Inflammatory macrophage (primary cell): ENCODE measurements at places on chromosomes 2 and 18.
A peak's percentile ranks its signal among the peaks of the same experiment; 100 is the strongest.

DNA sequence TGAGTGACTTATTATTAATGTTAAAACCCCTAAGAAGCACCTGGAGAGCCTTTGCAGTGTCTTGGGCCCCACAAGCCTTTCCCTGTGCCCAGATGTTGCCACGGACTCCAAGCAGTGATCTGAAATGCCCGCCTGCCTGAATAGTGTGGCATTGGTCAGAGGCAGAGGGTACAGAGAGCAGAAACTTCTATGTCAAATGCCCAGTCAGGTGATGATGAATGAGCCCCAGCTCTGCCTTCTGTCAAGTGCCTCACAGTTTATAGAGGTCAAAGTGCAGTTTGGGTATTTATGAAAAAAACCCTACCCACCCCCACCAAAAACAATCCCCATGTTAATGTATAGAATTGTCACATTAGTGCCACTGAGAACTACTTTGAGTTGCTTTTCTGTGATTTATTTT is 170.0 kb upstream of the SIX3 start:
- DNase-seq: no peak

DNA sequence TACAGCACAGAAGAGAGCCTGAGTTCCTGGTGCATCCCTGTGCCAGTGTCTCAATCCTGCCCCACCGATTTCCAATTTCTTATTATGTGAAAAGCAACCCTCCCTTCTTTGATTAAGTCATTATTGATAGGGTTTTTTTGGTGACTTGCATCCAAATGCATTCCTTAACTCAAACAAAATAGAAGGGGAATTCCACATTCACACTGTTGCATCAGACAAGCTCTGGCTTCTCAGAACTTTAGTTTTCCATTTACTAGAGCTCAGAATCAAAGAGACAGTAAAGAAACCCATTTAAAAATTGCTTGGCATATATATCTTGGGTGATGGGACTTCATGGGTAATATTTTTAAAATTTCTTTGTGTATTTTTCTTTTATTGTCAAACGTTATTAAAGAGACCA is 13.8 kb upstream of the TMEM200C start:
- no peak for DNase-seq

DNA sequence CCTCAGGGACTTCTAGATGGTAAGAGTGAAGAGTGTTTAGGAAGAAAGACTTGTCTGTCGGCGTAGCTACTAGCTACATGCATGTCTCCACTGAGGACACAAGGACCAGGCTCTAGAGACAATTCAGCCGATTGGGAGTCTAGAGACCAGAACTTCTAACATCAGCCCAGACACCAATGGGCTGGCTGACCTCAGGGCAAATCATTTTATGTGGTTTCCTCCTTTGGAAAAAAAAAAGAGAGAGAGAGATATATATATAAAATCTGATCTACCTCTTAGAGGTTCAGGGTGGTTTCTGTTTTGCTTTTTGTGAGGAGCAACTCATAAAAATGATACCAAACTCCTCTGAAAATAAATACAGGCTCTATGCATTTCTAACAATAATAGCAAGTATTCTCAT is 212.8 kb downstream of the BCL2 start:
- no peak for DNase-seq

DNA sequence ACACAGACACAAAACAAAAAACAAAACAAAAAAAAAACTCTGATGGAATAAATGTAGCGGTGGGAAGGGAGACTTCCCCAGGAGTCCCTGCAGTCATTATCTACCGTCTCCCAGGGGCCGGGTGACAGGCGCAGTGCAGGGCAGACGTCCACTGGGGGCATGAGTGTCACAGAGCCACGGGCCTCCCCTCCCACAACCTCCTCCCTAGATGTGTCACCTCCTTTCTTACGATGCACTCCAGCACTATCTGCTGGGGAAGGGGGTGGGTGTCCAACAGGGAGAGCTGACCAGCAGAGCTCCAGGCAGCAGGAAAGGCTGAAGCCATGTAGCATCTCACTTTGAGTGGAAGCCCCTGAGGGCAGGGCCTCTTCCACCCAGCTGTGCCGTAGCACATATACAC is 84.5 kb downstream of the LONRF2 start:
- peak; percentile 21 for DNase-seq

- DNase-seq: peak; percentile 83
Observed at GRCh38 chr2:85057226-85057962, 75.8 kb upstream of the TCF7L1 start.

DNA sequence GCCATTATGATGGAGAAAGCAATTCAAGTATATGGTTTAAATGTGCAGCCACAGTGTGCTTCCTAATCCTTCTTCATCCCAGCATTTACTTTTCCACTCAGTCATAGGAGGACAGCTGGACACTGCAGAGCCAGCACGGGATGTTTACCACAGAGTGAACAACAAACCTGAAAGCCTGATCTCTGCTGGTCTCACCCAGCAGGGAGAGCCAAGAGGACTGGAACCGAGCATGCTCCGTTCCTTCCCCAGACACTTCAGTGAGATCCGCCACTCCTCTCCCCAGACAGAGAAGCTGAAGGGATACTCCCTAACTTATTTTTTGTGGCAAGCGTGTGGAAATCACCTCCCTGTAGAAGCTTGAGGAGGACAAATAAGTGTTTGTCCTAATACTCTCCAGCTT is 23.2 kb upstream of the GORASP2 start:
- no peak for DNase-seq

DNA sequence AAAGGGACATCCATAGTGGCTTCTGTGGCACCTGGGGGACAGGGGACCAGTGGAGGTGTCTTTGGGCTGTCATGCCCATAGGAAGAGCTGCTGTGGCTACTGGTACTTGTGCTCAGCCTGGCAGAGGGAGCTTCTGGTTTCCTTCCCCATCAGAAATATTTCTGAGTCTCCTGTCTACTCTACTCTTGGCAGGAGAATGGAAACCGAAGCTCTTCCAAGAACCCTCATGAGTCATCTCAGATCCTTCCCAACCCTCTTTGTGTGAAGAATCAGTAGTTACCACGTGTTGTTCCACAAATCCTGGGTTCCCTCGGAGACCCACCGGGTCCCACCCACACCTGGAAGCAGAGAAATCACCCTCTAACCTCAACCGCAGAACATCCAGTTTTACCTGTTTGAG is 234.9 kb downstream of the FHOD3 start:
- DNase-seq: no peak

GRCh38 chr2:120233292-120233691 is 10.1 kb upstream of the TMEM185B start:
- no peak for DNase-seq

- peak; percentile 80 for DNase-seq
Observed at GRCh38 chr2:215724146-215724545, 288.3 kb upstream of the FN1 start.

DNA sequence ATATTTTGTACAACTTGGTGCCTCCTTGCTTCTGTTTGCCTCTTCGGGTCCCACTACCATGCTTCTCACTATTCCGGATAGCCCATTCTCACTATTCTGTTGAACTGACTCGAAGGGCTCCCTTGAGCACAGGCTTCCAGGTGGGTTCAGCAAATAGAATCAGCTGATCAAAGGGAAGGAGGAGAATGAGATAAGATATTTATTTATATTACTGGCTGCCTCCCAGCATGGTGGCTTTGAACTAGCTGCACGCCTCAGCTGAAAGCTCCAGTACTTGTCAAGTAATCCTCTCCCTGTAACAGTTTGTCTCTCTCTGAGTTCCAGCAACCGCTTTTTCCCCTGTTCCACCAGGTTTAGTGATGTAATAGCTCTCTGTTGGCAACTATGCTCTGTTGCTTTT is 187.8 kb upstream of the HNRNPA3 start:
- DNase-seq: no peak

GRCh38 chr18:7760967-7761948 is 194.1 kb downstream of the PTPRM start:
- DNase-seq: no peak

- DNase-seq: no peak
Observed at GRCh38 chr2:26471766-26472706, 5.9 kb downstream of the OTOF start.

DNA sequence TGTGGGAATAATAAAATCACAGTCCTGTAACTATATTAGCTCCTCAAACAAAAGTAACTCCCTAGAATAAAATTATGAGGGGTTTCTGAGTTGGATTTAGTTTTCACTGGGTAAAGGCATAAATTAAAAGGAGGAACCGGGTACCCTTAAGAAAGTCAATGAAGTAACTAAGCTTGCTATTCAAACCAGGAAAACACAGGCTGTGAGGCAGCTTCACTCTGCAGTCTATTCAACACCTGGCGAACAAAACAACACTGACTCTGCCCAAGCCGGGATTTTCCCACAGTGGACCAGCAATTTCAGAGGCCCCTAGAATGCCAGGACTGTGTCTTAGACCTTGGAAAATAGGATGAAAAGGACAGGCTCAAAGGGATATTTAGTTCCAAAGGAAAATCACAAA is 24.6 kb upstream of the CREB1 start:
- no peak for DNase-seq

- no peak for DNase-seq
Observed at GRCh38 chr2:236246711-236247246, 17.4 kb downstream of the ASB18 start.

DNA sequence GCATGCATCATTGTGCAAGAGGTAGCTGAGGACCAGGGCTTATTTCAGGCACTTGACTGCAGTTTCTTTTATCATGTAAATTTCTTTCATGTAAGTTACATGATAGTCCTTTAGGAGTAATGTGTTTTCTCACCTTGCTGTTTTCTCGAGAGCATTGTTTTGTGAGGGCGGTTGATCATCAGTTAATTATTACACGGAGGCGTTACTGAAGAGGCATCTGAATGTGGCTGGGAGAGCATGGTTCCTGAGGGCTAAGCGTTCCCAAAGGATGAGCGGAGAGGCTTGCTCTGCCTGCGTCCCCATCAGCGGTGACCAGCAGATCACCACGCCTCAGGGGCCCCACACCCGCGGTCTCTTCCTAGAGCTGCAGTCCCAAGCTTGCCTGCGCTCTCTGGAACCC is 156.1 kb upstream of the NFATC1 start:
- no peak for DNase-seq

GRCh38 chr18:48831113-48831759 is 119.5 kb downstream of the SMAD7 start:
- DNase-seq: no peak

DNA sequence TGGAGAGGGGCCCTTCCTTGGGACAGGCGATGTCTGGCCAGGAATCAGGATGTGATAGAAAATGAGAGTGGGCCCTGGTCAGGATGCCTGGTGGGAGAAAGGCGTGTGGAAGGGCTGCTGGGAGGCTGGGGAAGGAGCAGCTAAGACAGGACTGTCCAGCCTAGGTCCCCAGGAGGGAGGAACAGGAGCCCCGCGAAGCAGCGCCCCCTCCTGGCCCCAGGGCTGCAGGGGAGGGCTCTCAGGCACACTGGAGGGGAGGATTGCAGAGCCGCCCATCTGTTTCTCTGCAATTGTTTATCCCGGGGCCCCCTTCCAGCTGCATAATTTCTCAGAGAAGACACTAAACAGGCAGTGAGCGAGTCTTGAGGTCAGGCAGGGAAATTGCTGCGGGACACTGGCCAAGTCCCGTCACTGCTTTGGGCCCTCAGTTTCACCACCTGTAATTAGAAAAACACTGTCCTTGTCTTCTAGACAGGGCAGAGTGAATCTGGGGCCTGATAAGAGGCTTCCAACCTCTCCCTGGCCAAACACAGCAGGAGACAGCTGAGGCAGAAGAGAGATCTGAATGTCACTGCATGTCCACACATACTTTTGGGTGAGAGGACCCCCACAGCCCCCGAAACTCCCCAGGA is 3.9 kb upstream of the NPPC start:
- DNase-seq: no peak

DNA sequence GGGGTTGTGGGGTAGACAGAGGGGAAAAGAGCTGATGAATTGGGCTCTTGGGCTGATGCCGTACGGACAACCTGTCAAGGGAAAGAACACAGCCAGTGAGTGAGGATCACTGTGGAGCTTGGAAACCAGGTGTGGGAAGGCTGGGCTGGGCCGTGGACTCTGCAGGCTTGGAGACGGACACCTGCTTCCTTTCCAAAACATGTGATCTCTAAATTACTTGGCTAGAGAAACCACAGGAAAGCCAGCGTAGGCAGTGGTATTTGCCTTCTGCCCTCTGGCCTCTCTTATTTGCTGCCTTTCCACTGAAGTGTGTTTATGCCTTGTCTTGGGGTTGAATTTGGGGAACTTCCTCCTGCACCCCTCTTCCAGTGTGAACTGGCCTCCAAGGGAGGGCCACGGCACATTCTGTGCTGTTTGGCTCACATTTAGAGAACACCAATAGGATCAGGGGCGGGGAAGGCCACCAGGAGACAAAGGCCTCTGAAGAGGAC is 267.7 kb downstream of the PRKCE start:
- DNase-seq: peak; percentile 49

DNA sequence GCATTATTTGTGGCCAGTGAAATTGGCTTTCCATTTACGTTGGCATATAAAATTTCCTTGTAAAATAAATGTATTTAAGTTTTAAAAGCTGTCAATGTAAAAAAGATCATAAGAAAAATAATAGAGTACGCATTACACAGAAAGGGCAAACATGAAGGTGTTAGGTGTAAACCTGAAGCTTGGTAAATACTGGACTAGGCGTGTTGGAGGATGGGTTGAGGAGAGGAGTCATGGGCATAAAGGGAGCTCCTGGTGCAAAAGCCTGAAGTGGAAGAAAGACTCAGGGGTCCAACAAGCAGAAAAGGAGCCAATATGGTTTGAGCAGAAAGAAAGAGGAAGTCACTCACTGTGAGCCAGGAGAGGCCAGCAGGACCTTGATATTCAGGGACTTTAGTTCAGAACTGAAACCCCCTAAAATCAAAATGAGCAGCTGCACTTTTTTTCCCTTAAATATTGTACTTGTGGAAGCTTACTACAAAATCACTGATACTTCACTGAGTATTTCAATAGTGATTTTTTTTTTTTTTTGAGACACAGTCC is 24.4 kb downstream of the SP5 start:
- no peak for DNase-seq

- DNase-seq: no peak
Observed at GRCh38 chr2:207356567-207356966, 173.2 kb upstream of the CREB1 start.

DNA sequence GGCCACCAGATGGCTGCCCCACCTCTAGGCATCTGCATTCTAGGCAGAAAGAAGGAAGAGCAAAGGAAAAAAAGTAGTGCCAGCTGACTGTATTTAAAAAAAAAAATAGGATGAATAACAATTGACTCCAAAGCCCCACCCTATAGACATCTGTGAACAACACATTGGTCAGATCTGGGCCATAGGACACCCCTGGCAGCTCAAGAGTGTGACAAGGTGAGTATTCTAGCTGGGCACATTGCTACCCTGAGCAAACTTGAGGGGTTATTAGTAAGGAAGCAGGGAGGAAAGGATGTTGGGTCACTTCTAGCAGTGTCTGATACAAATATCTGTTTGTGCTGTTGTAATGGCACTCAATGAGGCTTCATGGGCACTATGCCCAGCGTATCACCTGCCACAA is 58.6 kb upstream of the NPAS2 start:
- DNase-seq: no peak

GRCh38 chr18:47143899-47144485 is 6.3 kb downstream of the HDHD2 start:
- DNase-seq: no peak

- peak; percentile 64 for DNase-seq
Observed at GRCh38 chr2:113875135-113875534, 14.8 kb upstream of the ACTR3 start.

GRCh38 chr2:147174824-147175254 is 670.0 kb upstream of the ACVR2A start:
- no peak for DNase-seq
